ENCODE measurements at places on chromosomes 3 and 15.

- DNase-seq, result no peak
Measured at GRCh38 chr15:66036859-66037258, 167.6 kb downstream of the RAB11A start.

GRCh38 chr15:80441714-80442113 is 37.5 kb downstream of the ARNT2 start:
- no peak for DNase-seq

DNA sequence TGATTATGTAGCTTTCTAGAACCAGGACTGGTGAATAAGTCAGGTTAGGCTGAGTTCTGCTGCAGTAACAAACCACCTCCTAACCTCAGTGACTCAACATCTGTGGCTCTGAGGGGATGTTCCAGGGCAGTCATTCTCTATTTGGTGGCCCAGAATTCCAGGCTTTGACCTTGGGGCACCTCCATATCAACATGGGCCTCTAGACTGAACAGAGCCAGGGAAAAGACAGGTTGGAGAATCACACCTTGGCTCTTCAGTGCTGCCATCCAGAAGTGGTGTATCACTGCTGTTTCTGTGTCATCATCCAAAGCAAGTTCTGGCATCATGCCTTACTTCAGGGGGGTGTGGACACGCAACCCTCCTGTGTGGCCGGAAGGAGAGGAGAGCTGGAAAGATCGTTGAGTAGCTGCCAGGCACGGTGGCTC is 15.3 kb downstream of the ZBTB47 start:
- no peak for DNase-seq

- DNase-seq, result no peak
Measured at GRCh38 chr3:146322216-146322817, 71.4 kb upstream of the PLSCR4 start.

GRCh38 chr3:37935756-37936666 is 54.6 kb upstream of the VILL start:
- no peak for DNase-seq

DNA sequence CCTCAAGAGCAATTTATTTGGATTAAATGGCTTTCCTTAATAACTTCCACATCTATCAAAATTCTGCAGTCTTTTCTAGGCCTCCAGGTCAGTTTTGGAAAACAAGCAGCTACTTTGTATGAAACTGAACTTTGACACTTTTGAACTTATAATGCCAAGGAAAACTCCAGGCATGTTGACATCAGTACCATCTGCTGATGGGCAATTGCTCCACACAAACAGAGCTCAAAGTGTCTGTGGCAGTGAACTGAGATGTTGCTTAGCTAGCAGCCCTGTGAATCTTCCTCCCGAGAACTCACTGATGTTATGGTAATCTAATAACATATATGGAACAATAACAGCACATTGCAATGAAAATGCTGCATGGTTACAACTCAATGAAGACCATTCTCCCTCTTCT is 250.2 kb downstream of the THRB start:
- no peak for DNase-seq

GRCh38 chr15:75479670-75480069 is 28.2 kb upstream of the SIN3A start:
- DNase-seq, result no peak

- peak; percentile 40 for DNase-seq
Measured at GRCh38 chr15:58369261-58369701, 62.5 kb upstream of the LIPC start.

DNA sequence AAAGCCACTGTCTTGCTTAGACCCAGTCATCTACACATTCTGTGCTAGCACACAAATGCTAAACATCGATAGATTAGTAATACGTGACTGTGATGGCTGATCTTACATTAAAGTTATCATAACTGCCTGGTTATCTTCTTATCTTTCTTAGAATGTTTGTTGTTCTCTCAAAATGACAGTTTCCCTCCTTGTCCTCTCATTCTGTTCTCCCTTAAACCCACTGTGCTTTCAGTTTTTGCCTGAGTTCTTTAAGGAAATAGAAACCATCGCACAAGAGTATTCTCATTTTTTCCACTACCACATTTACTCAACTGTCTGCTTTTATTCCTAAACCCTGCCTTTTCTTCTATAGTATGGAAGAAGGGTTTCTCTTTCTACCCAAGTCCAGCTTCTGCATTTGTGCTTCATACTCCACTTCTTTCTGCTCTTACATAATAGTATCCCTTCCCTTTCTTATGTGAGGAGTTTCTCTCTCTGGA is 17.1 kb downstream of the STX19 start:
- no peak for DNase-seq

- no peak for DNase-seq
Measured at GRCh38 chr3:195609229-195609628, 25.5 kb upstream of the APOD start.

DNA sequence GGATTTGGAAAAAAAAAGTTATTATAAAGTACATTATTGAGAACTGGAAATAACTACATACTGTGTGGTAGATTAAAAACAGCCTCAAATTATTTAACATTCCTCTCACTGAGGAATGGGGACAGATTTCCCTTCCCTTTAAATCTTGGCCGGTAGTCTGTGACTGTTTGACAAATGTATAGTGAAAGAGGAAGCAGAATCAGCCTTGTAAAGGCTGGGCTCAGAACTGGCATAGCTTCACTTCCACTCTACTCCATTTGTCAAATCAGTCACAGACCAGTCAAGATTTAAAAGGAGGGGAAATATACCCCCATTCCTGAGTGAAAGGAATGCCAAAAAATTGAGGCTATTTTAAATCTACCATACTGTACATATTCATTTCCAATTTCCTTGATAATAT is 18.2 kb upstream of the B4GALT4 start:
- DNase-seq, result no peak

- no peak for DNase-seq
Measured at GRCh38 chr3:3586336-3586735, 212.9 kb upstream of the LRRN1 start.

GRCh38 chr15:68418611-68419161 is 13.3 kb downstream of the ITGA11 start:
- peak; percentile 17 for DNase-seq

GRCh38 chr3:141240687-141241615 is 9.3 kb downstream of the PXYLP1 start:
- no peak for DNase-seq

- peak; percentile 79 for DNase-seq
Measured at GRCh38 chr3:79005084-79005483, 762.7 kb downstream of the ROBO1 start.

- no peak for DNase-seq
Measured at GRCh38 chr3:10946526-10946925, 46.0 kb upstream of the SLC6A1 start.

DNA sequence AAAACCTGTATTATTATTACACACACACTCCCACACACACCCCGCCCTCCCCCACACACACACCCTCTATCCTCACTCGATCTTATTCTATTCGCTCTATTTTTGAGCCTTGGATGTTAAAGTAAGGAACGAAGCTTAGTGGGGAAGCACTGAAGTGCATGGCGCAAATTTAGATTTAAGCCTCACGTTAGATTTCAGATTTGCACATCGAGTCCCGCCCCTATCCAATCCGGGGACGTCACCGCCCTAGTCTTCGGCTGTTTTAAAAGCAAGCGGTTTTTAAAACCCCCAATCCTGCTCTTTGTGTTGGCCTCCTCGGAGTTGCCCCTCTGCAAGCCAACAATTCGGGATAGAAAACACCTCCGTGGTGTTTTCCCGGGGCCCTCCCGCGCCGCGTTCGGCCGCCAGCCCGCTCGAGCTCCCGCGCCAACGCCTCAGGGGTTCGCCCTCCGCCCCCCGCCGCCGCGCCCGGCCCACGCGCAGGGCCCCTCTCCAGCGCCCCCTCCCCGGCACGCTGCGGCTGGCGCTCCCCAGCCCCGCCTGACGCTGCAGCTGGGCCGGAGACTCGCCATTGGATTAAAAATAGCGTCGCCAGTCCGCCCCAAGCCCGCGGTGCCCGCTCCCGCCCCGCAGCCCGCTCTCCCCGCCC is at the start of gene USP13:
Gene USP13 (plus strand): TSS at position 594 of the 649 bp plus-strand sequence. CDS start 186 bp downstream, outside the sequence.
- no peak for DNase-seq

DNA sequence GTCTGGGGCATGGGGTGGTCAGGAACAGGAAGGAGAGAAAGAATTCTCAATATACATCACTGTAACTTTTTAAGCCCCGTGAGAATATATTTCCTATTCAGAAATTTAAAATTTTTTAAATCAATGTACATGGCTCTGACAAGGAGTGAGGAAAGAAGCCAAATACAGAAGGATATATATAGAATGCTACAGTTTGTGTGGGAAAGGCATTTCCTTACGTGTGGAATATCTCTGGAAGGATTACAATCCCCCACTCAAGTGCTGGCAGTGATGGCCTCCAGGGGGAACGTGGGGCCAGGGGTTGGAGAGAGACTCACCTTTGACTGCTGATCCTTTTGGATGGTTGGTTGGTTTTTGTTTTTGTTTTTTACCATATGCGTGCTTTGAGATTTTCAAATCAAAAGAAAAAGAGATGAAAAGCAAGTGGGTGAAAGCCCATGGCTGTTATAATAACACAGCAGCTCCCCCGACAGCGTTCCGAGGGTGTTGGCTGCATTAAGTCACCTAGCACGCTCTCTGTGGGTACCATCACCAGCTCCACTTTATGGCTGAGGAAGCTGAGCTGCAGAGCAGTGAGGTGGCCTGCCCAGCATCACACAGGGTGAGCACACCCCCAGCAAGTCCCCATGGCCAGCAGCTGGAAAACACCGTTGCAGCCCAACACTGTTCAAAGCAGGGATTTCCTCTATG is 39.9 kb downstream of the TPRA1 start:
- DNase-seq, result no peak

DNA sequence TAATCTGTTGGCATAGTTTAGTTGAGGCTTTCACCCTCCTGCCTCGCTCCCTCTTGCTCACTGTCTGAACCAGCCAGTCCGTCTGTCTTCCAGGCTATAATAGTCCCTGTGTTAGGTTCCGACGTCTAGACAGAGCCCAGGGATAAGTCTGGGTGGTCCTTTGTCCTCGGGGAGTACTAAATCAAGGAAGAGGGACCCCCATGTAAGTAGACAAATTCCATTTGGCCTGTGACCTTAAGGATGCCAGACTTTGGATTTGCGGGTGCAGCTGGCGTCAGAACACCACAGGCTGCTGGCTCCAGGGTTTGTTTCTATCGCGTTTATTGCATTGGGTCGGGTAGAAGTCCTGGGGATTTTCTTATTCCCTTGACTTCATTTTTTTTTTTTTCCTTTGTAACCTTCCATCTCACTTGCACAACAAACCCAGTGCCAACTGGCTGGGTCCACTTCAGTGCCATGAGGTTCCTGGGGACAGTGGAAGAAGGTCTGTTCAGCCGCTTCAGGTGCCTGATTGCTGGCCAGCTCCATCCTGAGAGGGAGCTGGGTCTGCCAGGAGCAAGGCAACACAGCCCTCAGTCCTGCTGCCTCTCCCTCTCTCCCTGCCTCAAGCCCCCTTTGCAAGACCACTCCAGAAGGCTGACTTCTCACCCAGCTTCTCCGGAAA is 95.4 kb upstream of the KLHL25 start:
- DNase-seq, result no peak

DNA sequence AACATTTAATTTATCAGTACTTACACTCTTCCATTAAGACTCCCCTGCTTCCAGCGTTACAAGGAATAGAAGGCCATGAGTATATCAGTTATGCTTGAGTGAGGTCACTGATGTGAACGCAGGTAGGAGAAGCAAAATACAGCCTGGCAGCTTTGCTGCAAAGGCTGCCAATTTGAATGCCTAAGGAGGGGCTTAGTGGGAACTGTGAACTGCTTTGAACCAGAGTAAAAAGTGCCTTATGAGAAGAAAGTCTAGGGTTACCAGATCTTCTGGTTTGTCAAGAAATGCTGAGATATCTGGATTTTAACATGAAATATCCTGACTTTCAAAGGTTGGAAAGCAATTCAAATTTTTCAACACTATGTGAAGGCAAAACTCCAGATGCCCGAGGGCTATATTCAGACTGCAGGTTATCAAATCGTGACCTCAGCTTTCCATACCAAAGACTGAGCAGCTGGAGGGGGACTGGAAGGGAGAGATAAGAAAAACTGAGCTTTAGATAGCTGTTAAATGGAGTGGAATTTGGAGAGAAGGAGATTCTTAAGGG is 446.3 kb upstream of the NECTIN3 start:
- DNase-seq, result no peak

DNA sequence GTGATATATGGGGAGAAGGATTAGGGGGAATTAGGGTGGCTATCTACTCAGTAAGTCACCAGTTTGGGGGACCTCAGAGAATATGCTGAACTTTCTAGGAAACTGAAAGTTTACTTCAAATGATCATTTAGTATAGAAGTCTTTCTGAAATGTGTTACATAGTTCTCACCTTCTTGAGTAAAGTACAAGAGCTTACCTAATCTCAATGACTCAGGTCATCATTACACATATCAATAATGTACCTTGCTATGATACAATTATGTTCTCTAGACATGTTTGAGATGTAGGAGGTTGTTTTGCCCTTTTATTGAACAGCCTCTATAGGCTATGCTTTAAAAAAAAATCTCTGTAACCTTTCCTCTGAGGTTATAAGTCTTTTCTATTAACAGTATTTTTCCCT is 50.7 kb downstream of the TMEM41A start:
- DNase-seq, result no peak

DNA sequence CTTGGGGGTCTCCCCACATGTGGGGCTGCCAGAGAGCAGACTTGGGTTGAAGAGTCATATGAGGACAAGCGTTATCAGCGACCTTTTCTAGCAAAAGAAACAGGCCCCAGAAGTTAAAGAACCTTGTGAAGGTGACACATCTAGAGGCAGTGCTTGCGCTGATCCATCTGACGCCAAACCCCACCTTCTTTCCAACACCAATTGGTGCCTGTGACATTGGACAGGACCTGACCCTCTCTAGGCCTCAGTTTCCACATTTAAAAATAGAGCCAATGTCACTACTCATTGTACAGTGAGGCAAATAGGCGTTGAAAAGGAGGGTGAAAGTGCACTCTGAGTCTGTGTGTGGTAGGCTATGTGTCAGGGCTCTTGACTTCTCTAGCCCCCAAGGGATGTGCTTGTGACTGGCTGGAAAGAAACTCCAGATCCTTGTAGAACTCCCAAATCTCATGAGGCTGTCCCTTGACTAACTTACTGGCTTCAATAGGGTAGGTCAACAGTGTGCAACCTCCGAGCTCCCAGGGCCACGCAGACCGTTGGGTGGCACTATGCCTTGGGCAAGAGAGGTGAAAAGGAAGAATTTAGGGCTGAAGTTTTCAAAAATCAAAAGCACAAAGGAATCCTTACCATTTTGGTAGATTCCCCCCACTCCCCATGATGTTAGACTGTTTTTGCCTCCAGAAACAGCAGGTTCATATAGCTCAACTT is 666 bp upstream of the FAM219B start:
- DNase-seq, result no peak

- no peak for DNase-seq
Measured at GRCh38 chr3:166734734-166735133, 645.4 kb downstream of the ZBBX start.

DNA sequence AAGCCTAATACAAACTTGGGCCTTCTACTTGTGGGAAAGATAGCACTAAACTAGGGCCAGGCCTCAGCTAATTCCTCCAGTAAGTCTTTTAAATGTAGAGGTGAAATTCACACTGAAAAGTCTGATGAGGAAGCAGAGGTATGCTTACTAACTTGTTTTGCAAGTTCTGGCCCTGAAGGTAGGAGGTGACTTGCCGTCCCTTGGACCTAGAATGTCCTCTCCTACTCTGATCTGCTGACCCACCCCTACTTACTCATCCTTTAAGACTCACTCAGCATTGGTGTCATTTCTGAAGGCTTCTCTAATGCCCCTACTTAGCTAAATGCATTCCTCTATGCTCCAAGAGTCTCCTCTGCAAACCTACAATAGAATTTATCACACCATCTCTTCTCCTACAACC is 19.4 kb downstream of the RIOX2 start:
- no peak for DNase-seq

GRCh38 chr3:8800016-8800415 is 30.6 kb upstream of the OXTR start:
- no peak for DNase-seq

- DNase-seq, result no peak
Measured at GRCh38 chr3:155871746-155872158, 1.3 kb downstream of the GMPS start.
